ENCODE measurements at places on chromosomes 7 and 10. TPM values are rescaled to one million over a fixed set of nuclear protein-coding genes. Genes with fewer than 3 reads are reported as not detected.

Gene MSS51
- total RNA-seq = 3.8 TPM

Gene TRIM74
- 2.6 TPM for total RNA-seq

Gene PRTFDC1
- 0.27 TPM for total RNA-seq

Gene SAMD9L
- 162 TPM for total RNA-seq

Gene CFAP43
- not detected for total RNA-seq

Gene CCDC126
- total RNA-seq = 8.6 TPM

Gene GDF10
- total RNA-seq = not detected

Gene SUN3
- total RNA-seq = not detected

Gene SPDYE11
- not detected for total RNA-seq

Gene OGA
- total RNA-seq = 151 TPM

Gene NKX1-2
- not detected for total RNA-seq

Gene TMEM130
- total RNA-seq = not detected

Gene CALHM3
- total RNA-seq = not detected

Gene PDE6C
- not detected for total RNA-seq

Gene AKR1C8
- 1.4 TPM for total RNA-seq

Gene CHST15
- 0.49 TPM for total RNA-seq

Gene GNAT3
- not detected for total RNA-seq

Gene POMZP3
- total RNA-seq = 9.6 TPM

Gene UNCX
- total RNA-seq = not detected

Gene DLX5
- not detected for total RNA-seq

Gene CLRN3
- not detected for total RNA-seq

Gene ADAM8
- 302 TPM for total RNA-seq

Gene NUTM2D
- 3.2 TPM for total RNA-seq

Gene TUBAL3
- total RNA-seq = not detected

Gene ANKRD26
- 5.7 TPM for total RNA-seq

Gene HOXA6
- total RNA-seq = not detected

Gene MINDY4
- total RNA-seq = 0.78 TPM

Gene PAPOLB
- total RNA-seq = not detected

Gene MRLN
- total RNA-seq = not detected

Gene STK31
- total RNA-seq = 0.10 TPM

Gene SMKR1
- 1.1 TPM for total RNA-seq

Gene ENTPD1
- total RNA-seq = 47.1 TPM

Gene CDC14C
- not detected for total RNA-seq

Gene GBF1
- total RNA-seq = 57.0 TPM

Gene JCAD
- 0.78 TPM for total RNA-seq

Gene SDK1
- 0.20 TPM for total RNA-seq

Gene PRLHR
- not detected for total RNA-seq

Gene CDK14
- 0.39 TPM for total RNA-seq

Gene CYP26A1
- total RNA-seq = not detected

Gene RHOBTB1
- total RNA-seq = not detected

Gene TMEM254
- 17.4 TPM for total RNA-seq

Gene COL26A1
- total RNA-seq = not detected

Gene MKX
- total RNA-seq = 0.17 TPM

Gene GGCT
- total RNA-seq = 36.3 TPM

Gene UPP1
- total RNA-seq = 79.4 TPM

Gene KCND2
- not detected for total RNA-seq

Gene CLDN12
- total RNA-seq = 3.8 TPM

Gene PTPRZ1
- total RNA-seq = not detected

Gene PRXL2A
- total RNA-seq = 8.2 TPM

Gene NFE2L3
- total RNA-seq = 71.7 TPM

Gene CHRM2
- total RNA-seq = not detected

Gene POU6F2
- total RNA-seq = 0.12 TPM

Gene BCL7B
- 78.6 TPM for total RNA-seq

Gene TMEM196
- not detected for total RNA-seq

Gene GJD4
- not detected for total RNA-seq

Measured in T-helper 1 cell treated with Interleukin-12 subunit alpha and Interleukin-12 subunit beta and Interleukin-4 antibody, amounts not matched to agents 30 ng/mL and 1 ng/mL, for 36 hours (primary cell).